ENCODE measurements at places on chromosomes 3 and 15.

DNA sequence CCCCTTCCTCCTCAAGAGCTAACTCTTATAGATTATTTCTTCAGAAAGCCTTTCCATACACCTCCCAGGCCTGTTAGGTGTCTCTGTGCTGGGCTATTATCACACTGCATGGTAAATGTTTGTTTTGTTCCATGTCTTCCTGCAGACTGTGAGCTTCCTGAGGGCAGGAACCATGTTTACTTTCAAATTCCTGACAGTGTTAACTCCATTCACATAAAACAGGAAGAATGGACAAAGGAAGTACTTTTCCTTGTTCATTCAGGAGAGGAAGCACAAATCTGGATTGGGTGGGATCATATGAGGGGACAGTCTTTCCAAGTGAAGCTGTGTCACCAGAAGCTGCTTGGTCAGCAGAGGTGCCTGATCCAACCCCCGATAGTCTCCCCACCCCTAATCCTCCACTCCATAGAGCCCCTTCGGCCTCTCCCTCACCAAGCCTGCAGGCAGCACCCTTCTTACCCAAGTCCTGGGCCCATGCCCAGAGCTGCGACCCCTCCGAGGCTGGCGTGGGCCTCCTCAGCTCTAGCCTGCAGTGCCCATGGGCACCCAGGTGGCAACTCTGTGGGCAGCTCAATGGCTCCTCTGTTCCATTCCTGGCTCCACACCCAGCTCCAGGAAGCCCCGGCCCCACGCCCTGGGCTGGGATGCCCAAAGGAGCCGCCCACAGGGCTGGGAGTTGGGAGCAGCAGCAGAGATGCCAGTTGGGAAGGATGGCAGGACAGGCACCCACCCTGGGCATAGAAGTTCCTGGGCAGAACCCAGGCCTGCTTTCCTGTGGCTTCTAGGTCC lies 6.9 kb downstream of the SHF start:
- DNase-seq: no peak

GRCh38 chr3:46300461-46300789 lies 53.5 kb upstream of the CCR2 start:
- DNase-seq: no peak

DNA sequence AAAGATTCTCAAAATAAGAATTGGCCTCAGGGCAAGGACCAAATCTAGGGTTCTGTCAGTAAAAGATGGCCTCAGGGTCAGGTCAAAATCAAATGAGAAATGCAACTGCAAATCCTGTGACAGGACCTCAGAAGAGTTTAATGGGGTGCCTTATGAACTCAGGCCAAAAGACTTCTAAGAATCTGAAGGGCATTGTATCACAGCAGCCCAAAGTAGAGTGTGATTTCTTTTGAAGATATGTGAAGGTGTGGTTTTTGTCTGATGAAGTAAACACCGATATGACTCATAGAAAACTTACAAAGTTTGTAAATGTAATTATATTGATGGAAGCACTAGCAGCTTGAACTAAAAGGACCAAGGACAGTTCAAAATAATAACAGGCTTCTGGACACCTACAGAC lies 966.1 kb downstream of the AGBL1 start:
- no peak for DNase-seq

GRCh38 chr15:92541291-92542200 lies 114.0 kb downstream of the FAM174B start:
- DNase-seq: no peak

DNA sequence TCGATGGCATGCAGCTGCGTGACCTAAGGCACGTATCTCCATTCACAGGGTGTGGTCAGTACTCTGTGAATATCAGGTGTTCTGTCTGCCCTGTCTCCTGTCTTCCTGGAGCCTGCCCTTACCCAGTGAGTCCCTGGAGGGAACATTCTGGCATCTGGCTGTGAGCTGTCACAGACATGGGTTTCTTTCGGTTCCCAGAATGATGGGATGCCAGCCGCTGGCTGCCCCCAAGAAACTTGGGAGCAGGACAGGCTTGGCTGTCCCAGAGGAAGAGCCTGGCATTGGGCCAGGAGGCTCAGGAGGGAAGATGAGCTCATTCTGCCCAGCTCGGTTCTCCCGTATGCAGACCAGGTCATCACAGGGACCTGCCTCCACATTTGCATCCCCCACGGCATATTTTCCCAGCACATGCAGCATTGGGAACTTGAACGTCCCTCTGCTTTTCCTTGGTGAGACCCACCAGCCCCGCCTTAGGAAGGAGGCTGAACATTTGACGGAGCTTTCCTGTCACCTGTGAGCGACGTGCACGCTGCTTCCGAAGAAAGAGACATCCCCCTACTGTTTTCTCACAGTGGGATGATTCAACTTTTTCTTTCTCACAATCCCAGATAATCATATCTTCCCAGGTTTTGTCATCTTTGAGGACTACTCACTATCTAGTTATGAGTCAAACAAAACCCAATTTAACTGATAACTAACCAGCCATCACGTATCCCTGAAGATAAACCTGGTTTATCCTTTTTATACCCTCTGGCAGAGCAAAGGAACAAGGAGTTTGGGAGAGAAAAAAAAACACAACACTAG lies 22.0 kb upstream of the PGPEP1L start:
- no peak for DNase-seq

DNA sequence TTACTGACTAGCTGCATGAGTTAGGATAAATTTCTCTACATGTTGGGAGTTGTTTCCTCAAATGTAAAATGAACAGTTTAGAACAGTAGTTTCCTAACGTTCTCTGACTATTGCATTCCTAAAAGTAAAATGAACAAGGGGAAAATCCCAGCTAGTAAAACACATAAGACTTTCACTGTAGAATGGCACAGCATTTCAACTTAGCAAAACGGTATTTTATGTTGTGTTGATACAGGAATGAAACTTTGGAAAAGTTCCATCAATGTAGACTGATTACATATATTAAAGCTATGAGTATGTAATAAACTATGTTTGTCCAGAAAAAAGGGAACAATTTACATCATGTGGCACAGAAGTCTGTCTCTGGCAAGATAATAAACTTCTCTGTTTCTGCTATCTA lies 297.4 kb upstream of the EPHA3 start:
- no peak for DNase-seq

GRCh38 chr3:4614070-4614469 lies 120.9 kb downstream of the ITPR1 start:
- DNase-seq: no peak

- DNase-seq: no peak
Observed at GRCh38 chr15:85595804-85596536, 198.8 kb downstream of the KLHL25 start.

- no peak for DNase-seq
Observed at GRCh38 chr3:157151627-157152026, 8.3 kb downstream of the CCNL1 start.

DNA sequence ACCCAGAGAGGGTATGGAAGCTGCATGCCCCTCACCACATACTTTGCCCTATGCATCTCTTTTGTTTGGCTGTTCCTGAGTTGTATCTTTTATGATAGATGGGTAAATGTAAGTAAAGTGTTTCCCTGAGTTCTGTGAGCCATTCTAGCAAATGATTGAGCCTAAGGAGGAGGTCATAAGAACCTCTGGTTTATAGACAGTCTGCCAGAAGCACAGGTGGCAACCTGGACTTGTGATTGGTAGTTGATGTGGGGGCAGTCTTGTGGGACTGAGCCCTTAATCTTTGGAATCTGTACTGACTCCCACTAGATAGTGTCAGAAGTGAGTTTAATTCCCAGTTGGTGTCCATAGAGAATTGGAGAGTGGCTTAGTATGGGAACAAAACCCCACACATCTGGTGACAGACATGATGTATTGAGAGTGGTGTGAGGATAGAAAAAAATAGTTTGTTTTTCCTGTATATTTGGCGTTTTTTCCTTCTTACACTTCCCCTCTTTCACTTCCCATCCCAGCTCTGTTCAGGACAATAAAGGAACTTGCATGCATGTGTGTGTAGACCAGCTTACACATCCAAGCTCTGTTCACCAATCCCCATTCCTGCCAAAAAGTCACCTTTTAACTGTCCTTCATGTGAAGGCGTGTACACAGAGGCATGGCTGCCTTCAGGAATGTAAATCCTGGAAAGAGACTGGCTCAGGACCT lies 38.1 kb upstream of the SPPL2A start:
- no peak for DNase-seq

DNA sequence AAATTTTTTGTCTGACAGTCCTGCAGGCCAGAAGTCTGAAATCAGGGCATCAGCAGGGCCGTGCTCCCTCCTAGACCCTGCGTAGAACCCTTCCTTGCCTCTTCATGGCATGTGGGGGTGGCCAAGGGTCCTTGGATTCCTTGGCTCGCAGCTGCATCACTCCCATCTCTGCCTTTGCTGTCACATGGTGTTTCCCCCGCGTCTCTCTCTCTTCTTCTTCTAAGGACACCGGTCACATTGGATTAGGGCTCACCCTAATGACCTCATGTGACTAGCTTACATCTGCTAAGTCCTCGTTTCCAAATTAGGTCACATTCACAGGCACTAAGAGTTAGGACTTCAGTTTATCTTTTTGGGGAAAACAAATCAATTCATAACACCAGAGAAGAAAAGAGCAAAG lies 12.0 kb downstream of the SLCO3A1 start:
- no peak for DNase-seq

DNA sequence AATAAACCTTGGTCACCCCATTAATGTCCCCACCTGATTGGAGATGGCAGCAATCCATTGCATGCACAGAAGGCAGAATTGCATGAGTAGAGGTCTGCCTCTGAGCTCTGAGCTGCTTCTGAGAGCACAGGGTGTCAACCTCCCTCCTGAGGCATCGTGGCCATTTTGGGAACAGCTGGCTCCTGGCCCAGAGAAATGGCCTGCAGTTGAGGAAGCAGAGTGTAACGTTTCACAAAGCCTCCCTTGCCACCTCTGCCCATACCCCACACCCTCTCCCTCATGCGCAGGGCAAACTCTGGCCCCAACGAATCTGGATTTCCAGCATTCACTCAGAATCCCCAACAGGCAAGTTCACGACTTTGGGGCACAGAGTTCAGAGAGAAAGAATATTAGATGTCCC lies 198.9 kb downstream of the ADAMTS9 start:
- no peak for DNase-seq

DNA sequence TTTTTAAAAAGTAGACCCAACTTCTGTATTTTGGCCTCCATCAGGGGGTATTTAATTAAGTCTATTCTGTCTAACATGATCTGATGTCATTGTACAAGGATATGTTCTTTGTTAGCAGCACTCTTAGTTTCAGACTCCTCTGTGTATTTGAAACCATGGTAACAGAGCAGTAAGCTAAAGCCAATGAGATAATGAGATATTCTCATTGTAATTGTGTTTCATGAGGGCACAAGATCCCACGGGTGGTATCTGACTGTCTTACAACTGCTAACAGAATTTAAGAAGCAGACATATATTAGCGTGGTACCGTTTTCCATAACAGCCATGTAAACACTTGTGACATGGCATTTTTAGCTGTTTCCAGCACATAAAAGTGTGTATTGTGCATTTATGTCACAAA lies 251.2 kb upstream of the VEPH1 start:
- no peak for DNase-seq

GRCh38 chr3:168091302-168091858 lies 4.3 kb downstream of the GOLIM4 start:
- DNase-seq: no peak

DNA sequence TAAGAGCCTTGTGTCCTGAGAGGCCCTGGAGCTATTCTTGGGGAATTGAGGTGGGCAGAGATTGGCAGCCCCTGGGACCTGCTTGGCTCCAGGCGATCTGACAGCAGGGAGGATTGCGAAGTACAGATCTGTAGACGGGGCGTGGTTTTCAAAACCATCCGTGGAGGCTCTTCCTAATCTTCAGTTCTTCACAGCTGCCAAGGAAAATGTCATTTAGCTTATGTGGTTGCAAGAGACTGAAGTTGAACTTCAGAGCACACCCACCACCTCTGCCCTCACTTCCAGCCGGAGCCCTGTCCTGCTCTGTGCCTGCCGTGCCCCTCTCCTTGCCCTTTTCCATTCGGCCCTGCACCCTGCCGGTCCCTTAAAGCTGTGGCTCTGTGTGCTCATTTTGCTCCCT lies 12.9 kb downstream of the NISCH start:
- DNase-seq: no peak

DNA sequence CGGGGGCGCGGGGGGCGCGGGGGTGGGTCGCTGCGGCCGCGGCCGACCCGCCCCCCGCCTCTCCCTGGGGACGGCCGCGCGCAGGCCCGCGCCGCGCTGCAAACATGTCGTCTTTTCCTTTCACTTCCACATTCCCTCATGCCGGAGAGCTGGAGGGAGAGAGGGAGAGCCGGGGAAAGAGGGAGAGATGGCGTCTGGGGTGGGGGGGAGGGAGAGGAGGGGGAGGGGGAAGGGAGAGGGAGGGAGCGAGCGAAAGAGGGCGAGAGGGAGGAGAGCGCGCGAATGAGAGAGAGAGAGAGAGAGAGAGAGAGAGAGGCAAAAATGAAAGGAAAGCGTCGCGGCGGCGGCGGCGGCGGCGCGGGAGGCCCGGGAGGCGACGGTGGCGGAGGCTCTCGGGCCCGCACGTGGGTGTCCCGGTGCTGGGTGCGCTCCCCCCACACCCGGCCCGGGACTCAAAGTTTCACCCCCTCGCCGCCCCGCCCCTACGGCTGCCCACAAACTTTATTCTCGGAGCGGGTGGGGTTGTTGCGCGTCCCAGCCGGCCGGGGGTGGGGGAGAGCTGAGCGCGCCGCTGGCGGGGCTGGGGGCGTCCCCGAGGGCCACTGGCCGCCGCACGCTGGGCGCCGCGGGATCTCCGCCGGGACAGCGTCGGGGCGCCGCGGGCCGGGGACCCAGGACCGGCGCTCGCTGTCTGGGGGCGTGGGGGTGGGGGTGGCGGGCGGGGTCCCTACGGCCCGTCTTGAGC lies 731 bp downstream of the ZNF710 start:
- DNase-seq: peak; percentile 69

- no peak for DNase-seq
Observed at GRCh38 chr3:154642145-154642544, 212.2 kb upstream of the GPR149 start.

DNA sequence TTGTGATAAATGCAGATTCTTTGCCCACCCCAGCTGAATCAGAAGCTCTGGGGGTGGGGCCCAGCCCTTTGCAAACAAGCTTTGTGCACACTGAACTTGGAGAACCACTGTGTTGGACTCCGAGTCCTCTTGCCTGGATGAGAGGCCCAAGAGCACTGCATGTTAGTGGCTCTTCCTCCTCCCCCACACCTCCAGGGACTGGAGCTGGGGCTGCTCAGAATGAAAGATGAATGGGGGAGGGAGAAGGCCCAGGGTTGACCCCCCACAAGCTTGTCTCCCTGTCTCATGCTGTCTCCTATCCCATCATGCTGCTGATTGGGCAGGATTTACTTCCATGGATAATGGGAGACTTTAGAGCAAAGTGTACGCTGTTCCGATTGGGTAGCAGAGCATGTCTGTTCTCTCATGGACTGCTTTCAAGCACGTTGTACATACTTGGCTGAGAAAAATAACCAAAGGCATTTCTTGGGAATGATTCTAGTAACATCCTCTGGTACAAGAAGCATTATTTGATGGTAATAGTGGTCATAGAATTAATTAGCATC lies 99.6 kb downstream of the PGPEP1L start:
- no peak for DNase-seq

- DNase-seq: no peak
Observed at GRCh38 chr3:35739181-35739809, 100.0 kb downstream of the ARPP21 start.

- DNase-seq: peak; percentile 23
Observed at GRCh38 chr3:48897460-48898376, 964 bp downstream of the SLC25A20 start.

- no peak for DNase-seq
Observed at GRCh38 chr15:39415634-39416033, 165.2 kb upstream of the THBS1 start.

- no peak for DNase-seq
Observed at GRCh38 chr3:159029306-159030026, 227.6 kb downstream of the MFSD1 start.
